ENCODE measurements at places on chromosomes 13 and 19.

GRCh38 chr13:48009284-48009683 is 8.2 kb upstream of the SUCLA2 start:
- no peak for DNase-seq

- DNase-seq = no peak
These were observed 173.1 kb downstream of the LACC1 start for GRCh38 chr13:44052780-44053184.

DNA sequence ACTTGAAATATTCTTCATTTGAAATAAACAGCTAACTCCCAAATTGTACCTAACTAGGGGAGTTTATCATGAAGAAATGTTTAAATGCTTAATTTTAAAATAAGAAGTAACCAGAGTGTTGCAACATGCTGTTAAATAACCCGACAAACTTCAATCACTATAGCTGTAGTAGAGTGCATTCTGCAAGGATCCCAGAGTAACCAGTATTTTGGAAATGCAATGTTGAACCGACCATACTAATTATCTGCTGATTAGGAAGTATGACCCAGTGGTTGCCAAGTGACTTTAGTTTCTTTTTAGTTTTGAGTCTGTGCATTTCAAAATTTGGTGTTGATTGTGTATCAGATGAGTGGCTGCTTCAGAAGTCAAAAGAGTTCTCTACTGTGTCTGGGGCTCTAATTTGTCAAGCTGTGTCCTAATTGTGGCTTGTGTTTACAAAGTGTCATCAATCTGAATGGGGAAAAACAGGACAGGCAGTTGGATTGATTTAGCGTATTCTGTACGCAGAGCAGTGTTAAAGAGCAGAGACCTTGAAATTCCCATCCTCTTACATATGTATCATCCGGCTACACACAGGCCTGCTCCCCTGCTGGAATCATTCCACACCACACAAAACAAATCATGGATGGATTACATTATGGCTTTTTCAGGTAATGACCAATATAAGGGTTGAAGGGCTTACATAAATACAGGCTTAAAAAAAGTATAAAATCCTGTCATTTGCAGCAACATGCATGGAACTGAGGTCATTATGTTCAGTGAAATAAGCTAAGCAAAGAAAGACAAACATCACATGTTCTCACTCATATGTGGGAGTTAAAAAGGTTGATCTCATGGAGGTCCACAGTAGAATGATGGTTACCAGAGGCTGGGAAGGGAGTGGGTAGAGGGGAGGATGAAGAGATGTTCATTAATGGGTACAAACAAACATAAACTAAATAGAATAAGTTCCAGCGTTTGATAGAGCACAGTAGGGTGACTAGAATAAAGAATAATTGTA is 351.5 kb downstream of the KLF12 start:
- no peak for DNase-seq

GRCh38 chr19:34236035-34236987 is 18.0 kb upstream of the GARRE1 start:
- peak; percentile 3 for DNase-seq

DNA sequence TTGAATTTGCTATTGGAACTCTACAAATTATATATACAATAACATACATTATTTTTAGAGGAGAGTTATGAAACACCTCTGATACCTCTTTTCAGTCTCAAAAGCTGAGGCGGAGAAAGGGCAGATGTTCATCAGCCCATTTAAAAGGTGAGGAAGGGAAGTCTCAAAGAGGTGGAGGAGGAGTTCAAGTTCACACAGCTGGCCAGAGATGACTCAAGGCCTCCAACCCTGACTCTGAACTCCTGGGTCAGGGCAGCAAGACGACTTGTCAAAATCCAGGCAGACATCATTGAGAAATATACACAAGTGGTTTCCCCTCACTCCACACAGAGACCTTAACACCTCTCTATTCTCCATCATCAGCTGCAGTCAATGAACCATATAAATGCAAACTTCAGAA is 2.1 kb downstream of the SIAH3 start:
- no peak for DNase-seq

DNA sequence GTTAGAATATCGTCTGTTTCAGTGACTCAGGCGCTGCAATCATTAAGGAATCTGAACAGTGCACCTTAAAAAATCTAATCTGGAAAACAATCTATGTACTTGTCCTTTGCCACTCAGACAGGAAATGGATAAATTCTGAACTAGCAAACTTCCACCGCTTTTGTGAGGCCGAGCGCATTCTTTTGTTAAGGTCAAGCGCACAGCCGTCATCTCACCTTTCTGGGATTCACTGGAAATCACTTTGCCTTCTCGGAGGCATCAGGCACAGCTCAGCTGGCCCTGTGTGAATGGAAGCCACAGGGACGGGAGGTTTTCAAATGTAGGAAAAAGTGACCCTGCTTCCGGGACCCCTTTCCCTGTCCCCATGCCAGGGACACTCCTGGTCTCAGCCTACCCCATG is 28.2 kb upstream of the SPACA7 start:
- no peak for DNase-seq

- no peak for DNase-seq
These were observed 30.0 kb upstream of the ATP12A start for GRCh38 chr13:24650161-24650560.

DNA sequence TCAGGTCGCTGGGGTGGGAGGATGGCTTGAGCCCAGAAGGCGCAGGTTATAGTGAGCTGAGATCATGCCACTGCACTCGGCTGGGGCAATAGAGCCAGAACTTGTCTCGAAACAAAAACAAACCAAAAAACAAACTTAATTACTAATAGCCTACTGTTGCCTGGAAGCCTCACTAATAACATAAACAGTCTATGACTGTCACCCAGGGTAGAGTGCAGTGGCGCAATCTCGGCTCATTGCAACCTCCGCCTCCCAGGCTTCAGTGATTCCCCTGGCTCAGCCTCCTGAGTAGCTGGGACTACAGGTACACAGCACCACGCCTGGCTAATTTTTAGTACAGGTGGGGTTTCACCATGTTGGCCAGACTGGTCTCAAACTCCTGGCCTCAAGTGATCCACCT is 18.0 kb downstream of the CATSPERD start:
- no peak for DNase-seq

- DNase-seq = no peak
These were observed 300.7 kb downstream of the LMO7 start for GRCh38 chr13:75936791-75937190.

DNA sequence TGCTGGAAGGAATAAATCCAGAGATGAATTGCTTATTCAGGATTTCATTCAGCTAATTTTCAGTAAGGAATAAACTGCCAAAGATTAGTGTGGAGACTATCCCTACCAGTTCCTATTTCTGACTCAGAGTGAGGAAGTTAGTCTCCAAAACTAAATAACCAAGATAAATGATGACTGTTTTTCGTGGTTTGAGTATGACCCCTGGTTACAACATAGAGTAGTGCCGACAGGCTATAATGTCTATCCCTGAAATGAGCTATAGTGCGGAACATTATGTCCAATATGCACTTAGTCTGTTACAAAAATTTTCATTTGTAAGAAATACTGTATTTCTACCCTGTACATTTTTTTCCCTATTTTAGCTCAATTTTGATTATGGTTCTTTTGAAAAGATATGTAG is 51.4 kb downstream of the NBEA start:
- DNase-seq = no peak

DNA sequence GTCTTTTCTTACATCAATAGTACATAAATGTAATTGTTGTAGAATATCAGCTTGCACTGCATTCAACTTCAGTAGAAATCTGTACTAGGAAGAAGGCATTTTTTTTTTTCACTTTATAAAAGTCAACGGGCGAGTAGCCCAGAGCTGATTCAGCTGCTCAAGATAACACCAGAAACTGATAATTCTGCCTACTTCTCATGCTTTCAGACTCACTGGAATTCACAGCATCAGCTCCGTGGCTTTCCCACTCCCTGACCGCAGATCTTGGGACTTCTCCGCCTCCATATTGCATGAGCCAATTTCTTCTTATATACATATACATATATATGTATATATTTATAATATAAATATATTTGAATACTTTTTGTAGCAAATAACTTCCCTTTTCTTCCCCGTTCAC is 263.1 kb upstream of the RXFP2 start:
- DNase-seq = no peak

GRCh38 chr13:42369071-42369797 is 97.3 kb downstream of the AKAP11 start:
- no peak for DNase-seq

GRCh38 chr19:20928371-20928770 is 5.3 kb downstream of the ZNF85 start:
- DNase-seq = no peak

DNA sequence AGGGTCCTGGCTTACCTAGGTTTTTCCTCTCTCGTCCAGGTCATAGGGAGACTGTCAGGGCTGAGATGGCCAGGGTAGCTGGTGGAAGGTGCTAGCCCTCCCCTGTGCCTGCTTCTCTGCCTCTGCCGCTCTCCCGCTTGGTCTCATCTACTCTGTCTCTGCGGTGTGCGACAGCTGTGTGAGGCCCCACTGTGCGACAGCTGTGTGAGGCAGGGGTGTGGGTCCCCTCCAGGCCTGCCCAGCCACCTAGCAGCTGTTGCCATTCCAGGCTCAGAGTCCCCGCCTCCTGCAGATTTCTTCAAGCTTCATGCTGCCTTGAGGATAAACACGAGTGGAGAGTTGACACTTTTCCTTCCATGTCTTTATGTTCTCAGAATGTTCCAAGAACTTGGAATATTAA is 53.0 kb downstream of the ARHGEF7 start:
- peak; percentile 53 for DNase-seq

All from NCI-H2171 (cell line).